Stimulated activated CD4-positive, alpha-beta T cell treated with anti-CD3 and anti-CD28 coated beads, Interleukin-1b, Interleukin-23, amount 100 ng/mL, for 1 hour (primary cell): ENCODE measurements at places on chromosomes 11 and 22.

DNA sequence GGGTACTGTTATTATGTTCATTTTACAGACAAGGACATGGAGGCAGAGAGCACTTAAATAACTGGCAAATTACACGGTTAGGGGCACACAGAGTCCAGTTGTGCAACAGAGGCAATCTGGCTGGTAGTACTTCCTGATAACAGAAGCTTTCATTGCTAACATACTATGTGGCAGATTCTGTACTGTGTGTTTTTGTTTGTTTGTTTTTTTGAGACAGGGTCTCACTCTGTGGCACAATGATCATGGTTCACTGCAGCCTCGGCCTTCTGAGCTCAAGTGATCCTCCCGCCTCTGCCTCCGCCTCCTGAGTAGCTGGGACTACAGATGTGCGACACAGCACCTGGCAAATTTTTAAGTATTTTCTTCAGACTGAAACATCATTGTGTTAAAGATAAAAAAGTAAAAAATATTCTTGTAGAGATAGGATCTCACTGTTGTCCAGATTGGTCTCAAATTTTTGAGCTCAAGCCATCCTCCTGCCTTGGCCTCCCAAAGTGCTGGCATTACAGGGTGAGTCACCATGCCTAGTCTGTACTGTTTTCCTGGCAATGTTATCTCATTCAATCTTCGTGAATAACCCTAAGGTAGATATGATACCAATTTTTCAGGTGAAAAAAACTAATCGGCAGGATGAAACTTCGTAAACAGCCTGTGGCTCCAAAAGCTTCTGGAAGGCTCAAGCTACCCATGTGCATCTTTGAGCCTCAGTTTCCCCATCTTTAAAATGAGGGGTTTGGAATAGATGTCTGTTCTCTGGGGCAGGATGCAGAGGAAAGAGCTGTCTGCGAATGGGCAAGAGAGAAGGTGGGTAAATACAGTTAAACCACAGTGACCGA is 921 bp upstream of the NUCB2 start:
- DNase-seq: no peak

- no peak for DNase-seq
Observed at GRCh38 chr11:19181531-19182261, 20.1 kb downstream of the CSRP3 start.

- no peak for DNase-seq
Observed at GRCh38 chr11:73159297-73159696, 17.2 kb upstream of the FCHSD2 start.

GRCh38 chr22:50085211-50085972 is at the start of gene MLC1:
MLC1 (minus strand) TSS chr22:50085426; CDS start chr22:50084902, 524 bp downstream.
- no peak for DNase-seq

- DNase-seq: peak; percentile 87
Observed at GRCh38 chr11:406796-407650, 7.8 kb downstream of the SIGIRR start.

GRCh38 chr11:5550440-5551095 is 2.2 kb upstream of the OR52H1 start:
- no peak for DNase-seq

DNA sequence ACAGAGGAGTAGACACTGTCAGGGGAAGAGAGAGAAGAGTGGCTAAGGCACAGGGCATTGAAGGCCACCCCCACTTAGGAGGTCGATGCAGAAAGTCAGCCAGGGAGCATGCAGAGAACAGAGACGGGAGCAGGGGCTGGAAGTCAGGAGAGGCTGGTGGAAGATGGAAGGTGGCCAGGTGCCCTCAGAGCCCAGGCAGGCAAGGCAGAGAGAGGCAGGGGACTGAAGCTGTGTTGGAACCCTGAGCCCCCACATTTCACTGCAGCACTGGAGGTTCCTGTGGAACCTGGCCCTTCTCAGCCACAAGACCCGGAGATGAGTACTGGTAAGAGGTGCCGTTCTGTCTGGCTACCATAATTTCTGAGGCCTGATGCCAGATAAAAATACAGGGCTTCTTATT is 238.3 kb upstream of the NCAM1 start:
- no peak for DNase-seq

DNA sequence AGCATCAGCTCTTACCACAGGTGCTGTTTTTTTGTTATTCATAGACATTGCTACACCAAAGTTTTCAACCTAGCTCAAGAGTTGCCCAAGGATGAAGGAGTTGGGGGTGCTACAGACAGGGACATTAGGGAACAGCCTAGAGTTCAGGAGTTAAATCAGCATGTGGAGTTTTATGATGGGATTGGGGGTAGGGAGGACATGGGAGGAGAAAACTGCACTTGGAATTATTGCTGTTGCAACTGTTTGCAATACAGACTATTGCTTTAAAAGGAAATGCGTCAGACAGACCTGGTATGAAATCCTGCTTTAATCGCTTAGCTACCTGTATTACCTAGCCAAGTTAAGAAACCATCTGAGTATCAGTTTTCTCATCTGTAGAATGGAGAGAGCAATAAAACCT is 6.3 kb downstream of the TMA7B start:
- no peak for DNase-seq

GRCh38 chr22:45917146-45917545 is 59.8 kb downstream of the WNT7B start:
- DNase-seq: no peak

- no peak for DNase-seq
Observed at GRCh38 chr22:42376711-42377554, 55.3 kb downstream of the NFAM1 start.

- no peak for DNase-seq
Observed at GRCh38 chr22:45458532-45458931, 44.2 kb upstream of the FBLN1 start.

- DNase-seq: no peak
Observed at GRCh38 chr11:107078375-107078774, 60.1 kb upstream of the GUCY1A2 start.

DNA sequence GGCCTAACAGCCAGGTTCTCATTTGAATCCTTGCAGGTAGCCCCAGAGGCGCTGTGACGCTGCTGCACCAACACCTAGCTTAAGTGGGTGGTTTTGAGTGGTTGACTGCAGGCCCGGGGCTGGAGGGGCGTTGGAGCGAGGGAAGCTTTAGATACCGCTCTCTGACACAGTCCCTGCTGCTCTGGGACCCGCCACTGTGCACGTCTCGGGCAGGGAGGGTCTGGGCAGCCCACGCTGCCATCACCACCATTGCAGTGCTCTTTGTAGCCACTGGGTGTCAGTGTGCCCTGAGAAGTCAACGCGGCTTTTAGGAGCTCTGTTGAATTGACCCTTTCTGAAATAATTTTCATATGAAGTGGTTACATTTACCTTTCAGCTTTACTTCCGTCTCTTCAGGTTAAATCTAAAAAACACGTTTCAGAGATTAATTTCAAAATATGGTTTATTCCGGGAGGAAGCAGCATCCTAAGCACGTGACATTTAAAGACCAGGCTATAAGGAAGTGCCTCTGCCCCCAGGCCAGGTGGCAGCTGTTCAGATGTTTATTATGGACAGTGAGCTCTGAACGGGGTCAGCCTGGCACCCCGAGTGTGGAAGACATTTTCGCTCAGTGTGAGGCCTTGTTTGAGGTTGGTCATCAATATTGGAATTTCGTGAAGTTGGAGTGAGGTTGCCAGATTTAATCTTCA is 30.9 kb upstream of the PARVB start:
- DNase-seq: peak; percentile 38

- DNase-seq: no peak
Observed at GRCh38 chr22:46652847-46653331, 32.7 kb downstream of the GRAMD4 start.
